ENCODE measurements at places on chromosomes 2 and 18.
A peak's percentile ranks its signal among the peaks of the same experiment; 100 is the strongest.

- peak; percentile 4 for DNase-seq
These were observed 48.5 kb upstream of the PROKR1 start for GRCh38 chr2:68594674-68595492.

DNA sequence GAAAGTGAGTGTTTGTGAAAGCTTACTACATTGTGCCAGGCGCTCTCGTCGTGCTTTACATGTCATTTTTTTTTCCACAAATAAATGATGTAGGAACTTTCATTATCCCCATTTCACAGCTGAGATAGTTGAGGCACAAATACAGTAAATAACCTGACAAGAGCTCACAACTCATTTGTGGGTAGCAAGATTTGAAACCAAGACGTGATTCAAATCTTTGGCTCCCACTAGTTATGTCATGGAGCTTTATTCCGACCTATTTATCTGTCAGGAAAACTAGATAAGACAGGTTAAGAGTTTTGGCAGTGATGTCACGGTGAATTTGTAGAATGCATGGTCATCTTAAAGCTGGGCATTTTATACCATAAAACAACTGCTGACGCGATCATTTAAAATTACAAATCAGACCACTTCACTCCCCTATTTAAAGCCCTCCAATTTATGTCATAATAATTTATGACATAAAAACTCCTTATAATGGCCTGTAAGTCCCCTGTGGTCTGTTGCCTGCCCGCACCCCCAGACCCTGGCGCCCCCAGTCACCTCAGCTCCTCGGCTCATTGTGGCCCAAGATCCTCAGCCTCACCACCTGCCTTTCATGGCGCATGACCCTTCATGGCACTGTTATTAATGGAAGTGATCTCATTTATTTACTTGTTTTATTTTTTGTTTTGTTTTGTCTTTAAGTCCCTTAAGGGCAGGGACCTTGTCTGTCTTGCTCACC, 678 bp upstream of the ZNF24 start:
- no peak for DNase-seq

- no peak for DNase-seq
These were observed 266.6 kb downstream of the CYP26B1 start for GRCh38 chr2:71880846-71881610.

GRCh38 chr18:28884304-28884703, 707.4 kb upstream of the CDH2 start:
- no peak for DNase-seq

DNA sequence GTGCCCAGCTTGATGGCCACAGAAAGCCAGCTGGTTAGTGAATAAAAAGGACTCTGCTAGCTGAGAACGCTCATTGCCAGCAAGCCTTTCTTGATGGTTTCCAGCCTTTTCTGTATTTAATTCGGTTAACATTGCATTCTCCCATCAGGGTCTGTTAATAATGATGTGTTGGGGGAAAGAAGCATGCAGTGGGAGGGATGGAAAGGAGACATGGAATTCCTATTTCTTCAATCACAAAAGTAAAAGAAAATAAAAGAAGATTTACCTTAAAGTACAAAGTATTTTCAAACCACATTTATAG, 141.9 kb upstream of the RBBP8 start:
- DNase-seq, result no peak

- no peak for DNase-seq
These were observed 46.0 kb upstream of the PAX8 start for GRCh38 chr2:113324684-113325160.

GRCh38 chr2:205719847-205720246, 37.5 kb downstream of the NRP2 start:
- no peak for DNase-seq

DNA sequence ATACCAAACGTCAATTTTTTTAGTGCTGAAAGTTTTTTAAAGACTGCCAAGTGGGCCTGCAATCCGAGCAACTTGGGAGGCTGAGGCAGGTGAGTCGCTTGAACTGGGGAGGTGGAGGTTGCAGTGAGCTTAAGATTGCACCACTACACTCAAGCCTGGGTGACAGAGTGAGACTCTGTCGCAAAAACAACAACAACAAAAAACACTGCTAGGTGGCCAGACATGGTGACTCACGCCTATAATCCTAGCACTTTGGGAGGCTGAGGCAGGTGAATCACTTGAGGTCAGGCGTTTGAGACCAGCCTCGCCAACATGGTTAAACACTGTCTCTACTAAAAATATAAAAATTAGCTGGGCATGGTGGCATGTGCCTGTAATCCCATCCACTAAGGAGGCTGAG, 202.8 kb upstream of the COPS8 start:
- DNase-seq, result no peak

- no peak for DNase-seq
These were observed 22.1 kb upstream of the CNOT11 start for GRCh38 chr2:101230541-101231001.

- DNase-seq, result no peak
These were observed 550 bp upstream of the SFXN5 start for GRCh38 chr2:73072129-73072395.

DNA sequence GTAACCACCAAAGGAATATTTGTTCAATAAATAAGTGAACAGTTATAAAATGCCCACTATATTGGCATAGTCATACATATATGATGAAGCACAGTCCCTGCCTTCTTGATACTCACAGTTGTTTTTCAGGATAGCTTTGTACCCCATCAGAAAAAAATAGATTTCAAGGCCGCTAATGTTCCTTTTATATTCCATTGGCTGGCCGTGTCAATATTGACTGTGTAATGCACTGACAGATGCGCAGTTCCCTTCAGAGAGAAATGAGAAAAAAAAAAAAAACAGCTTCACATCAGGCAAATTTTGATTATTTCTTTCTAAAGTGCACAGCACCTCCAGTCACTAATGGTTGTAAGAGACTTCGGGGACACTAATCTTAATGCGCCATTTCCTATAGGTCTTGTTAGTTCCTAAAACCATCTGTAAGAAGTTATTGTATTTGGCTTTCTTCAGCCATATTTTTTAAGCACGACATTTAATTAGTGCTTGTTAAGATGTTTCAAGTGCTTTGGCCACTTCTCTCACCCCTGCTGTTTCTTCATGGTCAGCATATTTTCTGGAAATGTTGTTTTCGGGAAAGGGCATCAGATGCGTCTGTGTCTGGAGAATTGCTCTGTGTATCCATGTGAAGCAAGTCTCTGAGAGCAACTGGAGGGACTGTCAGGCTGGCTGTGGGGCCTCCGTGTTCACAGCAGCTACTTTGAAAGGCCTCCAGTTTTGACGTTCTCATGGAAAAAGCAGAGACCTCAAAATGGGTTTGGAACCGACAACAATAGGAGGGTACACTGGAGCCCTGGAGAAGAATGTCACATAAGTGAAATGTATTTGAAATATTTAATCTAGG, 378.3 kb downstream of the MTX2 start:
- no peak for DNase-seq

DNA sequence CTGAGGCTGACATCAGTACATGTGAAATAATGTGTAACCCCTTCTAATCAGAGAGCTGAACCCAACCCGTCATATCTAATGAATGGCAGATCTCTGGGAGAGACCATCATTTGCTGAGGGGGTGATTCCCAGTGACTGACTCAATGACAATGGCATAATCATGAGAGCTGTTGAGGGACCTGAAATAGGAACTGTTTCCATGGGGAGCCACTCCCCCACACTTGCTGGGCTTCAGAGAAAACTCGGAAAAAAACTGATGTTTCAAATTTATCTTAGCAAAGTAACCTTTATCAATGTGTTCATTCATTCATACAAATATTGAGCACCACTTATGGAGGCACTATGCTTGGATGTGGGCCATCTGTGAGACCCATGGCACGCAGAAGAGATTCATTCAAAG, 93.4 kb upstream of the ZBTB14 start:
- DNase-seq, result no peak

- no peak for DNase-seq
These were observed 8.4 kb upstream of the NR4A2 start for GRCh38 chr2:156340804-156341451.

- DNase-seq, result no peak
These were observed 2.1 kb downstream of the HS1BP3 start for GRCh38 chr2:20648831-20649230.

DNA sequence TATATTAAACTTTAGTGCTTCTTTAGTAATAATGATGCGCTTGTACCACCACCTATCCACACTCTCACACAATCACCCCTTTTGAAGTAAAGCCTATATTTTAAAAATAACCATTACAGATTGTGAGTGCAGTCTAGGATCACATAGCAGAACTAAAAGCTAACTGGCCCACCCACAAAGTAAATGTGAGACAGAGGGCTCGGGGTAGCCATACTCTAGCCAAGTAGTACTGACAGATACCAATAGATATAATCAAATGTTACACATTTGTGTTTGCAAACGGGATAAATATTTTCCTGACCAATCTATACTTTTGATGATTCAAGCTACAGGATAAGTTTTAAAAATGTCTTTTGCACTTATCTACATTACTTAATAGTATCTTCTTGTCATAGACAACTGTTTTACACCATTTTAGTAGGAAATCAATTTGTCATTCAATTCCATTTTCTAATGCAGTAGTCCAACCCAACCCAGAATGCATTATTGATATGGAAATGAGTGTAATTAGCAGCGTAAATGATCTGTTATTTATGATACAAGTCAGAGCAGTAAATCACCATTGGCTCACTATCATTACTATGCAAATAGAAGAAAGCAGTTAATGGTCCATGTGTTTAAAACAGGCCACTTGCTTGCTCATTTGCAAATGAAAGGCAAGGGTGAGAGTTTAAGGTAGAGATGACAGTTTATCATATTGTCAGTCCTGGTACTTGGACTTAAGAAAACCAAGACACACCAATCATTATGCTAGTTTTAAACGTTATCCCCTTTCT, 111.8 kb downstream of the ERBB4 start:
- no peak for DNase-seq

DNA sequence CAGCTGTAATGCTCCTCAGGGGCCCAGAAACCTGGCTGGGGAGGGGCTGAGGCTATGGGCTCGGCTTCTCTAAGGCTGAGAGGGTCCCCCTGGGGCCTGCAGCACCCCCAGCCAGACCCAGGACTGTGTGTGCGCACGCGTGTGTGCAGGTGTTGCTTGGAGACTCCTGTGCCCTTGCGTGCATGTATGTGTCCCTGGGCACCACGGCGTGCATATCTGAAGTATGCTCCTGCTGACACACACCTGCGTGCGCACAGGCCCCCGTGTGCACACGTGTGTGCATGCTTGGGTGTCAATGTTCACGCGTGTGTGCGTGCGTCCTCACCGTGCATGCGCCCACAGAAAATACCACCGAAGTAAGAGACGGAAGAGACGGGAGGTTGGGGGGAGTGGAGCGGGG, 14.9 kb upstream of the ECEL1 start:
- no peak for DNase-seq

GRCh38 chr2:80102026-80102425, 202.5 kb downstream of the LRRTM1 start:
- DNase-seq, result peak; percentile 55

DNA sequence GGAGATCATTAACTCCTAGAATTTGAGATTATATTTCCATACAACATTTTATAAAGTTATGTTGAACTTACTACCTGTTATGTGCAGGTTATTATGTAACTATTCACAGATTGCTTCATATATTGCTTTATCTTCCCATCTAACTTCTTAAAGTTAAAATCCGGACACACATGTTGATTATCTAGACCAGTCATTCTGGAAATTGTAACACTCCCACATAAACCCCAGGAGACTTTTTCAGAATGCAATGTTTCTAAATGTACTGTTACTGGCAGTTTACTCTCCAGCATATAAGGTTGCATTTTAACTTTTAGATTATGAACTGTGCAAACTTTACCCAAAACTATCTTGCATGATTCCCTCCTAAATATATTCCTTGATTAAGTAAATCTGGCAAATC, 70.5 kb upstream of the FAM117B start:
- no peak for DNase-seq

GRCh38 chr2:223460209-223460608, 142.0 kb downstream of the SCG2 start:
- no peak for DNase-seq

- no peak for DNase-seq
These were observed 45.4 kb downstream of the SPRED2 start for GRCh38 chr2:65386989-65387388.

GRCh38 chr2:74052732-74053710, 68.3 kb downstream of the TET3 start:
- DNase-seq, result no peak

DNA sequence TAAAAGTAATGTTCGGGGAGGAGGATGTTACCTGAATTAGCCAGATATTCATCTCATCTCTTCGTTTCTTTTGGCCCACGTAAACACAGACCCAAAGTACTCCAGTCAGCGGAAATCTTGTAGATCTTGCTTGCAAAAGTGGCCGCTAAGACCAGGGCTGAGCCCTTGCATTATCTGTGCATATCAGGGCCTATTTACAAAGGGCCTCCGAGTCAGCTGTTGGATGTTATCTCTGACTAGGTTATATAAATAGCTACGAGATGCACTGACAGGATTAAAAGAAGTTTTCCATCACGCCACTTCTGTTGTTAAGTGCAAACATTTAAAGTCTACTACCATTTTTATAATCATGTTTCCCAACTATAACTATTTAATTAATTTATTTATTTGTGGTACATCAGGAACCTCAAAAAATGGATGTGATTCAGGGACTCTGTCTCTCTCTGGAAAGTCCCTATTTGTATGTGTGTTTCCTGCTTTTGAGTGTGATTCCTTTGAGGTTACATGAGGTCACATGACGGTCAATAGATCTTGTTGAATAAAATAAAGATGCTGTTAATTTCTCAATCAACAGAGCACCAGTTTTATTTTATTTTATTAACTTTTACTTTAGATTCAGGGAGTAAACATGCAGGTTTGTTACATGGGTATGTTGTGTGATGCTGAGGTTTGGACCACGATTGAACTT, 46.8 kb upstream of the MBOAT2 start:
- no peak for DNase-seq

DNA sequence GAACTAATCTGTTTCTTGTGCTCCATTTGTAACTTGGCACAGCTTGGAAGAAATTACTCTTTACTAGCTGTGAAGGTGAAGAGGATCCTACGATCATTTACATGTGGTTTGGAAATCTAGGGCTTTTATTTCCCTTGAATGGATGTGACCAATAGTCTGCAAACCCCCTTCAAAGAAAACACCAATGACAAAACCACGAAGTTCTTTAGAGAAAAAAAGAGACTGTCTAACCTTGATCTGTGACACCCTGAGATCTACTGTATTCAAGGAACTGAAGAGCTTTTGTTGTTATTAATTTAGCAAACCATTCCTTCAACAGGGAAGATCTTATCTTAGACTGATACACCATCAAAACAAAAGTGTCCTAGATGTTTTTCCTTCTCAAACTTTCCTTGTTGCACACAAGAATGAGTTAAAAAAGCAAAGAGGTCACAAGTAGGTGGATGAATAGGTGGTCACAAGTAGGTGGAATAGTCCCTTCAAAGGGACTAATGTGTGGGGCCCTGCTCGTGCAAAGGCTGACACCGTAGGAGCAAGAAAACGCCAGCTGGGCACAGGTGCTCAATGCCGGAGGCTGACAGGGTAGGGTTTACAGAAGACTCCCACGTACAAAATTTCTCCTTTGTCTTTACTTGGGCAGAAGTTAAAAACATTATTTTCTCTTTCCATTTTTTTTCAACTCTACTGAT, 95.6 kb upstream of the ITGB6 start:
- no peak for DNase-seq

GRCh38 chr2:164314148-164314547, 307.1 kb downstream of the GRB14 start:
- no peak for DNase-seq
